ENCODE measurements at places on chromosomes 5 and 9. TPM values are rescaled to one million over a fixed set of nuclear protein-coding genes. Genes with fewer than 3 reads are reported as not detected.

DRD1 gene
- total RNA-seq: not detected

CCNI2 gene
- under 0.01 TPM for total RNA-seq

RNF208 gene
- 0.13 TPM for total RNA-seq

PCDHA1 gene
- total RNA-seq: not detected

JMY gene
- total RNA-seq: 18.8 TPM

TICAM2 gene
- 4.9 TPM for total RNA-seq

FRRS1L gene
- 0.13 TPM for total RNA-seq

SLC6A19 gene
- total RNA-seq: not detected

PCDHGA6 gene
- 1.0 TPM for total RNA-seq

PCDHB4 gene
- under 0.01 TPM for total RNA-seq

TMC1 gene
- total RNA-seq: not detected

ANKRD33B gene
- total RNA-seq: 4.2 TPM

FOXD4L4 gene
- 0.08 TPM for total RNA-seq

MARCHF6 gene
- 29.2 TPM for total RNA-seq

CDC37L1 gene
- total RNA-seq: 11.0 TPM

PCDH12 gene
- 0.64 TPM for total RNA-seq

ALDOB gene
- not detected for total RNA-seq

CAMK4 gene
- 7.3 TPM for total RNA-seq

ADAMTS19 gene
- 0.39 TPM for total RNA-seq

FGF10 gene
- total RNA-seq: 40.6 TPM

GPR150 gene
- total RNA-seq: 1.0 TPM

PITX1 gene
- 3.2 TPM for total RNA-seq

SPATA31E1 gene
- total RNA-seq: not detected

FAM153A gene
- total RNA-seq: not detected

Data from epithelial cell of alveolus of lung (primary cell).